B cell (primary cell): ENCODE measurements at places on chromosomes 2 and 18. TPM values are rescaled to one million over a fixed set of nuclear protein-coding genes. Genes with fewer than 3 reads are reported as not detected.

- no peak for DNase-seq
Observed at GRCh38 chr2:138757384-138757783, 22.8 kb downstream of the NXPH2 start.

DNA sequence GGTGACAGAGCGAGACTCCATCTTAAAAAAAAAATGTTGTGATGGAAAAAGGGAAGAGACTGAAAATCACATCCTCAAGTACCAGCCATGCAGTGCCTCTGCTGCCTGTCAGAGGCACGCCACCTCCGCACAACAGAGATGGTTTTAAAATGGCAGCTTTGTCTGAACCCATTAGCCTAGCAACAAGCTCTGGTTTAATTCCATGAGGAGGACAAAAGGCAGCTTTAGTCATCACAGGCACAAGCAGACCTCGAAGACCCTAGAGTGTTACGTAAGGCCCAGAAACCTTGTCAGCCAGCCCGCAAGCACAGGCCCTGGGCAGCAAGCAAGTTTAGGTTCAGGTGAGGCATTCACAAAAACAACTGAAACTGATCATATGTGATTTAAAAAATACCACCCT is 10.4 kb downstream of the LCT start:
- no peak for DNase-seq

GRCh38 chr2:39642051-39642718 is 23.5 kb upstream of the TMEM178A start:
- DNase-seq, result no peak

DNA sequence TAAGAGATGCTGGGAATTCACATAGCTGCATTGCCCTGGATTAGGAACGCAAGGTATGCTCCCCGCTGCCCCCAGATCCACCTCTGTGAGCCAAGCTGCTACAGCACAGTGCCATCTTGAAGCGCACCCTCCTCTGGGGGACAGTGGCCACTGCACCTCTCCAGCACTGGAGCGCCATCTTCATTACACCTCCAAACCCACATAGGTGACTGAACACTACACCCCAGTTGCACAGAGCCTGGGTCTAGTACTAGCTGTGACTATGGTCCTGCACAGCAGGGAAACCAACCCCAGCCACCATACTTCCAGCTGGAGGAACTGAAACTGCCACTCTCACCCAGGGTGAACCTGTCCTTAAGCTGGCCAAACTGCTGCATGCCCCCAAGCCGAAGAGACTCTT is 84.6 kb downstream of the TMEM237 start:
- no peak for DNase-seq

- DNase-seq, result no peak
Observed at GRCh38 chr2:10891390-10891789, 20.3 kb upstream of the KCNF1 start.

DNA sequence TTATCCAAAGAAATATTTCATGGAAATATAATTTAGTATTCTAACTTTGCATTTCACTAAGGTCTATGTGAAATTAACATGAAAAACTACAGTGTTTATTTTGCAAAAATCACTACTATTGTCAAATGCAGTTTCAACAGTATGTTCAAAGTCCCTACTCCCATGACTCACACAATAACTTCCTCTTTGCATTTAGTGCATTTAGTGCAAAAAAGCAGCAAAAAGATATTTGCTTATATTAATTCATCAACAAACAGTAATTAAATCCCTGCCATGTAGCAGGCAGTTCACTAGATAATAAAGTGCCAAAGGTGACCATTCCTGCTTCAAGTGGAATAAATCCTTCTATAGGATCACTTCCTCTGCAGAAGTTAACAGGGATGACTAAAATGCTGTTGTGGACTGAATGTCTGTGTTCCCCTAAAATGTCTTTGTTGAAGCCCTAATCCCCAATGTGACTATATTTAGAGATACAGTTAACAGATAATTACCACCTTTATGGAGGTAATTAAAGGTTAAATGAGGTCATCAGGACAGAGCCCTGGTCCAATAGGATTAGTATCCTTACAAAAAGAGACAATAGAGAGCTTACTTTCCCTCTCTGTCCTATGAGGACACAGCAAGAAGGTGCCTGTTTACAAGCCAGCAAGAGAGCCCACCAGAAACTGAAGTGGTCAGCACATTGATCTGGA is 61.7 kb downstream of the STK39 start:
- DNase-seq, result no peak

DNA sequence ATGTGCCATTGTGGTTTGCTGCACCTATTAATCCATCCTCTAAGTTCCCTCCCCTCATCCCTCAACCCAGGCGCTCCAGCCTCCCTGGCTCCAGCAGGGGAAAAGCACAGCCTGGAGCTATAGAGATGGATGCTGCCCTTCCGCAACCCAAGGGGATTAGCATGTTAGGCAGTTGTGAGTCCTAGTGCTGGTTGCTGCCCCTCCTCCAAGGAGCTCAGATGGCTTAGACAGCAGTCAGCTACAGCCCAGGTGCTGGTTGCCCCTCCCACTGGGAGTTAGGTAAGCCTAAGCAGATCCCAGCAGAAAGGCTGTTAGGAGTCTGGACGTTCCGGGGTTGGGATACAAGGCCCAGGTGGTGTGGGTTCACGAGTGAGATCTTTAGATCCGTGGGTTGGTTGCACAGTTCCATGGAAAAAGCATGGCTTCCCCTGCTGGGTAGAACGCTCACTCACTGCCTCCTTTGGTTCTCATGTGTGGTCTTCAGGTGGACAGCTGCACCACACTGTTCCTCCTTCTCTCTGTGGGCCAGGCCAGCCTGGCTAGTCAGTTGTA is 446.1 kb downstream of the ZNF804A start:
- DNase-seq, result peak; percentile 1

- DNase-seq, result no peak
Observed at GRCh38 chr2:159617646-159618045, 1.3 kb upstream of the BAZ2B start.

DNA sequence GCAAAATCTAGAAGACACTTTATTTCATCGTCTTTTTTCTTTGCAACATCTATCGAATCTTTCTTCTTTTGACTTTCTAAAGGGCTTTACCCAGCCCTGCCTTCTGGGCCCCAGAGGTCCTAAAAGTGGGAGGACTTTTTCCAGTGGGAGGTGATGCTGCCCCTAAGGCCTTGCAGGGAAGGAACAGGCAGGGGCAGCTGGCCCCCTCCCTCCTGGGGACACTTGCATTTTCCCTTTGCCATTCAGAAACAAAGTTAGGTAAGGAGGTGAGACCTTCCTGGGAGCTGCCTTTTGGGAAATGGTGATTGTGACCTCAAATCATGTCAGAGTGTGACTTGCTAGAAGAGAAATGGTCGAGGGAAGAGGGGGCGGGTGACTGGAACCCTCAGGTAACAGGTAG is 132.7 kb downstream of the GLI2 start:
- no peak for DNase-seq

DNA sequence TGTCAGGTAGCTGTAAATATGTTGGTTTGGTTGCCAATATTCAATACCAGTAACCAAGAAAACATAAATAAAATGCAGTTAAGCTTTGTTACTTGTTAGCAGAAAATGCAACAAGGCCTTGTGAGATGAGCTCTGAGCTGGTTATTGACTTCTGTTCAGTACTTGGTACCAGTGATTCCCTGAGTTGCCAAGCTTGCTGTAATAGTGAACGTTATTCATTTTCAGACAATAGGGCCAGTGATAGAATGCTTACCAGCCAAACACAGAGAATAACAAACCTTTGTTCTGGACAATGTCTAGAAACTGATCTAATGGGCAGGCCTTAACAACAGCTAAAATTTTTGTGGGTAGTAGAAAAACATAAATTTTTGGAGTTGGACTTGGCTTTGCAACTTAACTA is 29.5 kb downstream of the RASGRP3 start:
- DNase-seq, result no peak

DNA sequence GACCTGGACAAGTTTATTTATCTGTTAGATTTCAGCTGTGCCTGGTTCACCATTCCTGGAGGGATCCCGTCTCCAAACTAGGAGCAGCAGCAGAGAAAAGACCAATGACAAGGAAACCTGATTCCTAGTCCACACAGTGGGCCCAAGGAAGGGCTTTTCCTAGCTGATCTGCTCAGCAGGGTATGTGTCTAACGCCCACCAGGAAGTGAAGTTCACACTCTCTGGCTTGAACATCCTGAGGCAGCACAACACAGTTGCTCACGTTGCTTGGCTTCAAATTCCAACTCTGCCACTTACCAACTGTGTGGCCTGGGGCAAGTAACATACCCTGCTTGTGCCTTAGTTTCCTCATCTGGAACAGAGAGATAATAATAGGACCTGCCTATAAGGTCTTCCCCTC is 42.9 kb downstream of the XDH start:
- DNase-seq, result no peak

DNA sequence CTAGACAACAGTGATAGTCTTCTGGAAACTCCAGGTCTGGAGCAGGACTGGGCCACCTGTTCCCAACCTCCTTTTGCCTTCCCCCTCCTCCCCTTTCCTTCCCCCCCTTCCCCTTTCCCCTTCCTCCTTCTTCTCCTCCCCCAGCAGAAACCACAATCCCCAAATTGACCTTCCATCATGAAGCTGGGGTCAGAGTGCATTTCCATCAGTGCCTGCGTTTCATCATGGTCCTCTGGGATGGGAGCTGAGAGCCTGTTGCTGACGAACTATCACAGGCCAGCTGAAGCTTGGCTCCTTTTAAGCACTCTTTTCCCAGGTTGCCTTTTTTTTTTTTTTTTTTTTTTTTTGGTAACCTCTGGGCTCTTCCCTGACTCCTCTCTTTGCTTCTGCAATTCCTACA is 52.6 kb upstream of the SMAD2 start:
- DNase-seq, result no peak

- no peak for DNase-seq
Observed at GRCh38 chr2:126893153-126893552, 5.5 kb upstream of the TEX51 start.

- no peak for DNase-seq
Observed at GRCh38 chr18:45660746-45661145, 45.5 kb downstream of the SLC14A2 start.

GRCh38 chr2:216508229-216508628 is 9.6 kb downstream of the RPL37A start:
- DNase-seq, result no peak

DNA sequence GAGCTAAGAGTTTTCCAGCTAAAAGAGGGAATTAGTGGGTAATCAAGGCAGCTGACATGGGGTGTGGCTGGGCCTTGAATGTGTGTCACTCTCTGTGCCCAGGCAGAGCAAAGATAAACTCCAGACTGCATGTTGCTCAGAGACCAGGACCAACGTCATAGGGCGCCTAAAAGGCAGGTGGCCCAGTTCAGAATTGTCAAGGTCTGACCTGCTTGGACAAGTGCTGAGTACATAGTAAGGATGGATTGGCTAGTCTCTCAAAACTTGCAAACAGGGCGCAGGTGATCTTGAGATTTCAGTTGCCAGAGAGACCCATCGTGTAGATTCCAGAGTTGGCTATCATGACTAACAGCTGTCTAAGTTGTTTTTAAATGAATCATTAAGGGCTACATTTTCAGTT is 19.0 kb downstream of the CLUL1 start:
- no peak for DNase-seq

DNA sequence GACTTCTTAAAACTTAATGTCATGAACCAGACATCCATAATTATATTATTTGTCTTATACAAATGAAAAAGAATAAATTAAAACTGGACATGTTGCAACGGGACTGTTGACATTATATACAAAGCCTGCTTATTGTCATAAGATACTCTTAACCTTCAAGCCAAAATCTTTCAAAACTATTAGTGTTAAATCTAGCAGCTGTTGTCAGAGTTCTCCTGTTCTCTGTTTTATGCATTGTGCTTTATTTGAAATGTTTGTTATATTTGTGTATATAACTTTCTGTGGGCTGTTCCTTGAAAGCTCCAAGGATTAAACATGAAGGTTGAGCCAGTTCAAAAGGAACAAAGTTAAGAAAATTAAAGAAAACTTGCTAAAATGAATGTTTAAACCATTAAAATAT is 335.5 kb upstream of the NT5C1B start:
- no peak for DNase-seq

DNA sequence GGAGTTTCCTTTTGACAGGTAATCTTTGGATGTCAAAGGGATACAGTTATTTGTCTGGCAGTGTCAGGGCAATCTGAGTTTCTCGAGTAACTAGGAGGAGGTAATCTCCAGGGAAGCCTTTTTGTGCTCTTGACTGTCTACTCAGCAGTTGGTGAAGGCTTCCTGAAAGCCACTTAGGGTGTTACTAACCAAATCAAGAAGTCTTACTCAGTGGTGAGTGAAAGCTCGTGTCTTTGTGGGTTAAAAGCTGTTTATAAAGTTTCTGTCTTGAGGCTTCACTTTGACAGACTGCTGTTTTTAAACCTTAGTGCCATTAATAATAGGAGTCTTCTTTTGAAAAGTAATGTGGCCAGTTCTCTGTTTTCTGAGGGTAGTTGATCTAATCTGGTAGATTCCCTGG is 1.7 kb downstream of the THSD7B start:
- DNase-seq, result no peak

GRCh38 chr2:42493468-42494354 is at the start of gene KCNG3:
KCNG3 (minus strand) TSS chr2:42493982; CDS start chr2:42493501, 481 bp downstream.
- DNase-seq, result peak; percentile 71

DNA sequence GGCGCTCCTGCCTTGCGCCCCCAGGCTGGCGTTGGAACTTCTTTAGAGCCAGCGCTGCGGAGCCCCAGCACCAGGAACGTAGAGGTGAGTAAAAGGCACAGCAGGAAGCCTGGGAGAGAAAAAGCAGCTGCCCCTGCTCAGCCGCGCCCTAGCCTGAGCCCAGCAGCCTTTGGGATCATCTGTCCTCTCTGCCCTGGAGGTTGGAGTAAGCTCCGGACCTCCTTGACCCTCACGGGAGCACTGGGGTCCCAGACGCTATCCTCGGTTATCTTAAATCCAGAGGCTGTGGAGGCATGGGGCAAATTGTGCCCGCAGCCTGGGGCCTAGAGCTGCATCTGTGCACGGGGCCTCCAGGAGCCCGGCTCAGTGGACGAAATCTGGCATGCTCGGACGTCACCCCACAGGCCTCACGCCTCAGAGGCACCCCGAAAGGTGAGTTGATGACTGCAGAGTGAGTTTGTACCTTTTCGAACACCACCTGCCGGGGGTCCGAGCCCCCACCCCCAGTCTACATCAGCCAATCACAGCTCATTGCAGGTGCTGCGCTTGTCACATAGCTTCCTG is 1.6 kb upstream of the SLC66A2 start:
- no peak for DNase-seq

The KCNS3 gene
- polyA plus RNA-seq, result 0.10 TPM in 1 of 2 replicates, not detected in the other

The CCDC148 gene
- not detected in 2 replicates for polyA plus RNA-seq

The SLC5A7 gene
- polyA plus RNA-seq, result not detected in 2 replicates

The DSG1 gene
- not detected in 2 replicates for polyA plus RNA-seq

The ERFE gene
- not detected in 2 replicates for polyA plus RNA-seq

The DARS1 gene
- polyA plus RNA-seq, result 36.7 and 38.8 TPM in 2 replicates

The RESP18 gene
- polyA plus RNA-seq, result not detected in 2 replicates

The PSMG2 gene
- polyA plus RNA-seq, result 30.4 and 31.8 TPM in 2 replicates

The SULT1C4 gene
- polyA plus RNA-seq, result not detected in 2 replicates

The RFX8 gene
- polyA plus RNA-seq, result 0.12 TPM in 1 of 2 replicates, not detected in the other
